Activated CD4-positive, alpha-beta T cell treated with anti-CD3 and anti-CD28 coated beads, Interleukin-2, amount 10 ng/mL, durations not matched to agents 24 days and 14 days (primary cell): ENCODE measurements at places on chromosomes 7 and 10. TPM values are rescaled to one million over a fixed set of nuclear protein-coding genes. Genes with fewer than 3 reads are reported as not detected.

DNA sequence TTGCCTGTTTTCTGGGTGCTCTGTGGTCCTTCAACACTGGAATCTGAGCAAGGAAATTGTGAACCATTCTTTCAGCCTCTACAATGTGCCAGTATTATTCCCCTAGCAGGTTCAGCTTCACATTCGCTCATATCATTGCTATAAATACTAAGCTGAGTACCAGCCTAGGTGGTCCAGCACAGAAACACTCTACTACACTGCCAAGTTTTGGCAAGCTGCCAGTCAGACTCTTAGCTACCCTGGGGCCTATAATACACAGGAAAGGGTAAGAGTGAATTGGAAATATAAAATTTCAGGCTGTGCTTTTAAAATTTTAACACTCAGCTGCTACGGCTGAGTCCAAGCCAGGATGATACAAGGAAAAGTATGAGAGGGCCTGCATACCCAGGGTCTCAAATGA lies 49.9 kb upstream of the PPP1R3A start:
- H3K4me3 ChIP-seq: no peak overlapping the region
- no peaks in the 10 kb centered on the region for H3K36me3 ChIP-seq
- DNase-seq: no peak
- H3K4me1 ChIP-seq: no peaks in the 10 kb centered on the region

Gene GDF2
- not detected in 2 replicates for total RNA-seq

Gene HGF
- total RNA-seq: not detected in 2 replicates

- H3K36me3 ChIP-seq: peaks cover 11% of the 10 kb centered on the region
- H3K27ac ChIP-seq: peak overlapping the region; percentile 89
- H3K27me3 ChIP-seq: no peaks in the 10 kb centered on the region
These were observed 43.3 kb upstream of the EZH2 start for GRCh38 chr7:148927123-148928045.

DNA sequence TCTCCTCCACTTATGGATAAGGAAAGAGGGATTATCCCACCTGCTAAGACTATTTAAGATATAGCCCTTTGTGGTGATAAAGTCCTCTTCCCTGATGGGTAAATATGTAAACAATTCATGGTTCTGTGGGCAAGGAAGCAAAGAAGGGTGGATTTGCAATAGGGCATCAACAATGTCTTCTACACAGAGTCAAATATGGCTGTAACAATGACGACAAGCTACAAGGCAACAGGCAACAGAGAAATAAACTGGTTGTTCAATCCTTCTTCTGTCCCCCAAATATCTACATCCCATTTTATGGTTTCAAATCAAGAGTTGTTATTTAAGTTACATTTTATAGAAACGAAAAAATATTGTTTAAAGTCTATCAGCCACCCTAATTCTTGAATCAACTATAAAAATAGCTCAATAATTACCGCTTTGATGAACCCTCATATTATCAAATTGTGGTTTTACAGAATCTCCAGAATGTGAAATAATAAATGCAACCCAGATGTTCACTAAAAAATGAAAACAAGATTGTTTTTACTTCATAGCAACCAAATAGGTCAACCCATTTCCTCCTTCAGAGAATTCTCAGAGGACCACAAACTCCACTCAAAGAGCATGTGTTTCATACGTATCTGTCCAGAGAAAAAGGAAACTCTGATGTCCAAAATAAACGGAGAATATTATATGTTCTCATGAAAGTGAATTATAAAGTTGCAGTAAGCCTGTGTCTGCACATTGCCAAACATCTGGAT lies 13.8 kb downstream of the CYTH3 start:
- DNase-seq: no peak
- peaks cover 18% of the 10 kb centered on the region for H3K4me1 ChIP-seq
- H3K4me3 ChIP-seq: no peak overlapping the region
- H3K36me3 ChIP-seq: no peaks in the 10 kb centered on the region
- no peak overlapping the region for H3K27ac ChIP-seq
- peaks cover 67% of the 10 kb centered on the region for H3K27me3 ChIP-seq

Gene PPP2R2D
- total RNA-seq: 33.2 and 36.2 TPM in 2 replicates

GRCh38 chr10:43230909-43231522 lies 35.8 kb downstream of the RASGEF1A start:
- H3K4me3 ChIP-seq: peak overlapping the region; percentile 35

- H3K36me3 ChIP-seq: no peaks in the 10 kb centered on the region
- no peak overlapping the region for H3K27ac ChIP-seq
- DNase-seq: no peak
- H3K27me3 ChIP-seq: no peaks in the 10 kb centered on the region
These were observed 9.4 kb downstream of the HDAC9 start for GRCh38 chr7:18504965-18505364.

Gene C10orf88
- 13.9 and 15.7 TPM in 2 replicates for total RNA-seq

DNA sequence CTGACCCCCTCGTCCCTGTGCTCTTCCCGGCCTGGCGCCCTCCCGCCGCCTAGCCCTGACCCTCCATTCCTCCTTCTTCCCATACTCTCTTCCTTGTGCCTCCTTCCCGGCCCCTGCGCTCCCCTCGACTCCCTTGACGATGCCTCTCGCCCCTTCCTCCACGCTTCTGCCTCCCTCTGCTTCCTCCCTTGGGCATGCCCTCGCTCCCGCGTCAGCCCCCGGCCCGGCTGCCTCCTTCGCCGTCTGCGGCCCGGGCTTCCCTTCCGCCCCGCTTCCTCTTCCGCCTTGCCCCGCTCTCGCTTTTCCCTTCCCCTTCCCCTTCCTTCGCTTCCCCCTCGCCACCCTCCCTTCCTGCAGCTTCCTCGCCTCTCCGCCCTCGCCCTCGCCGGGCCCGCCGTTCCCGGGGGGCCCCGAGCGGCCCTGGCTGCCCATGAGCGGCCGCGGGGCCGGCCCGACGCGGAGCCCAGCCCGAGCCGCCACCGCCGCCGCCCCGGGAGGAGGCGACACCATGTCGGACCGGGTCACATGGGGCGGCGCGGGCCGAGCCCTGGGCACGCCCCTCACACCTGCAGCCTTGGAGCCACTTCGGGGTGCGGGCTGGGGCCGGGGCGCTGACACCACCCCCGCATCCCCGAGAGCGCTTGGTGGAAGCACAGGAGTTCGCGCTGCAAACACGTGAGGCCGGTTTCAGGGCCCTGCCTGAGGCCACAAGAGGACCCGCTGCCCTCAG lies at the start of gene FBXW4:
Gene FBXW4 (minus strand): TSS at position 497 of the 730 bp plus-strand sequence. CDS start 65 bp downstream, at position 432.
- no peaks in the 10 kb centered on the region for H3K27me3 ChIP-seq
- peak within 1 kb of the TSS; percentile 98 for H3K4me3 ChIP-seq
- H3K27ac ChIP-seq: peak within 1 kb of the TSS; percentile 99

GRCh38 chr10:113108194-113108835 lies 158.3 kb downstream of the TCF7L2 start:
- H3K27me3 ChIP-seq: peaks cover 13% of the 10 kb centered on the region
- H3K4me1 ChIP-seq: no peaks in the 10 kb centered on the region
- no peak overlapping the region for H3K4me3 ChIP-seq
- no peaks in the 10 kb centered on the region for H3K36me3 ChIP-seq

DNA sequence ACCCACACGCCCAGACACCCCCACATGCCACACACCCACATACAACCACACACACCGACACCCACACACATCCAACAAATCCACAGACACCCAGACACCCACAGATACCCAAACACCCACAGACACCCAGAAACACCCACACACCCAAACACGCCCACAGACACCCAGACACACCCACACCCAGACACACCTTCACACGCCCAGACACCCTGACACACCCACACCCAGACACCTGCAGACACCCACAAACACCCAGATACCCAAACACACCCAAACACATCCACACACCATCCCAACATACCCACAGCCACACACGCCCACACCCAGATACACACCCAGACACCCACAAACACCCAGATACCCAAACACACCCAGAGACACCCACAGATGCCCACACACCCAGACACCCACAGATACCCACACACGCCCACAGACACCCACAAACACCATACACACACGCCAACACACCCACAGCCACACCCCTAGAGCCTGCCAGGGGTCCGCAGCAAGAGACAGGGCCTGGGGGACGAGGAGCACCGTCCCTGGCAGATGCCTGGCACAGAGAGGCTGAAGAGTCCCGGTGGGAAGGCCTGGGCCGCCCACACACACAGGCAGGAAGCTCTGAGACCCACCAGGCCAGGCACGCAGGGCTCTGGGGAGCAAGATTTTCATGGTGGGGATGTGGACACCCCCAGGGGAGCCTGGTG lies 28.5 kb downstream of the CYP2W1 start:
- DNase-seq: no peak
- no peaks in the 10 kb centered on the region for H3K27me3 ChIP-seq
- peak overlapping the region; percentile 87 for H3K27ac ChIP-seq
- H3K36me3 ChIP-seq: peaks cover 8% of the 10 kb centered on the region
- H3K4me3 ChIP-seq: peak overlapping the region; percentile 30
- H3K4me1 ChIP-seq: peaks cover 6% of the 10 kb centered on the region

DNA sequence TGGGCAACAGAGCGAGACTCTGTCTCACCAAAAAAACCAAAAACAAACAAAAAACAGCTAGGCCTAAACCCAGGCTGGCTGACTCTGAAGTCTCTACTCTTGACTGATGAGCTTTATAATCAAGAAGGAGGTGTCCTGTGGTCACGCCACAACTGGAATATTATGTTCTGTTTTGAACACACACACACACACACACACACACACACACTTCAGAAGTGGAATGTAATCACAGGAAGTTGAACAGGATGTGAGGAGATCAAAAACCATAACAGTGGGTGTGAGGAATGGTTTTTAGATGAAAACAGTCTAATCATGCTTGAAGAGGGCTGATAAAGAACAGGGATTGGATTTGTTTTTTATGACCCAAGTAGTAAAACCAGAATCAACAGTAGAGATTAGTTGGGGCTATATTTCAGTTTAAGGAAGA lies 51.1 kb upstream of the IL6 start:
- peak; percentile 90 for DNase-seq
- peaks cover 73% of the 10 kb centered on the region for H3K4me1 ChIP-seq
- H3K4me3 ChIP-seq: peak overlapping the region; percentile 10

DNA sequence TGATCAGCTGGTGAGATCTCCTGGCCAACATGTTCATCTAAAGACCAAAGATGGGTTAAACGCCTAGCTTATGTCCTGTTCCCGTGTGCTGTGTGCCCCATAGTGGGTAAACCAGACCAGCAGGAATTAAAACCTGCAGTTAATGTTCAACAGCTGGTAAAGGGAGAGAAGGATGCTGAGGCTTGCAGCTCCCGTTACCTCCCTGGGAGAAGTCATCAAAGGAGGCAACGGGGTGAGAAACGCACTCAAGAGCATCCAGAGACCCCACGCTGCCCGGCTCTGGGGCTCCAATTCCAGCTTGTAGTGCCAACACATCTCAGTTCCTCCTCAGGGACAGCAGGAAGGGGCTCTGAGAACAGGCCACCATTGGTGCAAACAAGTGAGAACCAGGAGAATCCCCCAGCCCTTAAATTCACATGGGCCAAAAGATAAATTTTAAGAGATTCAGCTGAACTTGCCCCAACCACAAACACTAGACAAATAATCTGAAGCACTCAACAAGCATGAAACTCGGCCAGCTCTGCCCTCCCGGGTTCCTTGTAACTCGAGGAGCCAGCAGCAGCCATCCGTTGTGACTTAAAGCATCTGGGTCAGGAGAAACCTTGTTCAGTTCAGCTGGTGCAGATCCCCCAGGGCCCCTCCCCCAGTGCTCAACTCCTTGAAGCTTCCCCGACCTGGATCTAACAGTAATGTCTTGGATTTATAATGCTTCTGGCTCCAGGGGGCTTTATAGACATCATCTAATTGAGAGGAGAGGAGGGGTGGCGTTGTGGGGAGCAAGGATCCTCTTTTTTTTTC lies 29.4 kb downstream of the FAM241B start:
- H3K27me3 ChIP-seq: peaks cover 12% of the 10 kb centered on the region
- H3K36me3 ChIP-seq: no peaks in the 10 kb centered on the region
- H3K4me1 ChIP-seq: peaks cover 5% of the 10 kb centered on the region
- DNase-seq: no peak
- H3K27ac ChIP-seq: no peak overlapping the region

Gene NYAP1
- 0.17 and 0.49 TPM in 2 replicates for total RNA-seq

Gene GPR85
- total RNA-seq: not detected in 2 replicates

DNA sequence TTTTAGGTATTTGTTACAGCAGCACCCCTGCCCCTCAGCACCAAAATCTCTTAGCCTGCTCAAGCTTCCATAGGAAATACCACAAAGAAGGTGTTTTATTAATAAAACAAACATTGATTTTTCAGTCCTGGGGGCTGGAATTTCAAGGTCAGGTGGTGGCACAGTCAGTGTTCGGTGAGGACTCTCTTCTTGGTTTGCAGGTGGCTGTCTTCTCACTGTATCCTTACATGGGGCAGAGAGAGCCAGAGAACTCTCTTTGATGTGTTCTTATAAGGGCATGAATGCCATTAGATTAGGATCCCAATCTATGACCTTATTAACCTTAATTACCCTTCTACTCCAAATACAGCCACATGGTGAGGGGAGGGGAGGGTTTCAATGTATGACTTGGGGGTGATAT lies 112.3 kb upstream of the PFKP start:
- no peaks in the 10 kb centered on the region for H3K36me3 ChIP-seq
- peaks cover 10% of the 10 kb centered on the region for H3K27me3 ChIP-seq
- no peak overlapping the region for H3K27ac ChIP-seq
- H3K4me3 ChIP-seq: no peak overlapping the region
- DNase-seq: no peak

DNA sequence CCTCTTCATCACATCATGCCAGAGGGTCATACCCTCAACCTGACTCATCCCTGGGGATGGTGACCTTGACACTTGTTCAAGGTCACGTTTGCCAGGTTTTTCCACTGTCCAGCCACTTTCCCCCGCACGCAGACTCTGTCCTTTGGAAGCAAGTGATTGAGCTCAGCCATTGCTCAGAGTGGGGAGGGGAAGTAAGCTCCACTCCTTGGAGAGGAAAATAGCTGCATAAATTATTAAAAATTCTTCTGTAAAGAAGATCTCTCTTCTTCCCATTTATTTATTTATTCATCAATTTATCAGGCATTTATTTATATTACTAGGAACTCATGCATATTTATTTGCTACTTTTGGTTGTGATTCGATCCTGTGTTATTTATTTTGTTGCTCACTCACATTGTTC lies 88.0 kb downstream of the GLRX3 start:
- no peaks in the 10 kb centered on the region for H3K4me1 ChIP-seq
- DNase-seq: no peak
- no peaks in the 10 kb centered on the region for H3K27me3 ChIP-seq

- DNase-seq: no peak
- H3K27me3 ChIP-seq: peaks cover 3% of the 10 kb centered on the region
- no peak overlapping the region for H3K27ac ChIP-seq
- no peaks in the 10 kb centered on the region for H3K36me3 ChIP-seq
- H3K4me3 ChIP-seq: no peak overlapping the region
- no peaks in the 10 kb centered on the region for H3K4me1 ChIP-seq
These were observed 29.0 kb upstream of the SUN1 start for GRCh38 chr7:803243-803635.

Gene SPDYE6
- total RNA-seq: not detected in 2 replicates

Gene HOXA5
- not detected in 2 replicates for total RNA-seq

Gene VTI1A
- total RNA-seq: 35.2 and 38.4 TPM in 2 replicates

Gene AKAP9
- 36.0 and 38.2 TPM in 2 replicates for total RNA-seq

GRCh38 chr10:108624052-108624451 lies 1299.3 kb downstream of the XPNPEP1 start:
- H3K4me3 ChIP-seq: no peak overlapping the region
- no peak for DNase-seq
- H3K27ac ChIP-seq: no peak overlapping the region
- H3K4me1 ChIP-seq: no peaks in the 10 kb centered on the region

Gene ANKRD26
- 5.3 and 5.8 TPM in 2 replicates for total RNA-seq

Gene OR2A2
- total RNA-seq: not detected in 2 replicates

Gene FGFR2
- total RNA-seq: not detected in 2 replicates

Gene CCDC6
- 83.2 and 85.1 TPM in 2 replicates for total RNA-seq

- H3K27me3 ChIP-seq: no peaks in the 10 kb centered on the region
- H3K4me1 ChIP-seq: peaks cover 66% of the 10 kb centered on the region
- no peak overlapping the region for H3K4me3 ChIP-seq
- H3K36me3 ChIP-seq: peaks cover 47% of the 10 kb centered on the region
These were observed 87.1 kb downstream of the CREM start for GRCh38 chr10:35213699-35214098.
